Epithelial cell of proximal tubule (primary cell): ENCODE measurements at places on chromosomes 3 and 15. TPM values are rescaled to one million over a fixed set of nuclear protein-coding genes. Genes with fewer than 3 reads are reported as not detected.

DNA sequence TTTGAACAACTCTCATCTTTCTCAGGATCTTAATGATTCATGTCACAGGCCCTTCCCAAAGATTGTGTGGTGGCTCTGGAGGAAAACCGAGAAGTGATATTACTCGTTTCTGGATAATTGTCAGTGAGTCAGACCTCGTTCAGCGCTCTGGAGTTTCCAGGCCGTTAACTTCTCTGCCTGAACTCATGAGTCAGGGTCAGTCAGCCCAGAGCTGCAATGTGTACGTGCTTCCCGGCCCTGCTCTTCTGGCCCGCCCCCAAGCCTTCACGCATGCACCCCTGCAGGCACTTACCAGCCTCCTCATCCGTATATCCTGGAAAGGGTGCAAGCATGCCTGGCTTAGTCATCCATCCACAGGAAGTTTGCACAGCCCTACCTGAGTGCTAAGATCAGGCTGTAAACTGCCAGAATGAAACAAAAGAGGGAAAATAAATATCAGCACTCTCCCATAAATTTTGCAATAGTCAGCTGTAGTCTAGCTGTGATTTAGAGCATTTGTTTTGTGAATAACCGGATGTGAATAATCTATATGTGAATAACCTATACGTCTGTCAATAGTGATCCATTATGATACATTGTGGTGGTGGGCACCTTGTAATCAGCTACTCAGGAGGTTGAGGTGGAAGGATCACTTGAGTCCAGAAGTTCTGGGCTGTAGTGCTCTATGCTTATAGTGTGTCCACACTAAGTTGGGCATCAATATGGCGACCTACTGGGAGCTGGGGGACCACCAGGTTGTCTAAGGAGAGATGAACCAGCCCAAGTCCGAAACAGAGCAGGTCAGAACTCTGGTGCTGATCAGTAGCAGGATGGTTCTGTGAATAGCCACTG, 35.3 kb upstream of the SEMA4B start:
- peak; percentile 98 for DNase-seq

The ADAMTS9 gene
- total RNA-seq = 16.9 and 92.7 TPM in 2 replicates

DNA sequence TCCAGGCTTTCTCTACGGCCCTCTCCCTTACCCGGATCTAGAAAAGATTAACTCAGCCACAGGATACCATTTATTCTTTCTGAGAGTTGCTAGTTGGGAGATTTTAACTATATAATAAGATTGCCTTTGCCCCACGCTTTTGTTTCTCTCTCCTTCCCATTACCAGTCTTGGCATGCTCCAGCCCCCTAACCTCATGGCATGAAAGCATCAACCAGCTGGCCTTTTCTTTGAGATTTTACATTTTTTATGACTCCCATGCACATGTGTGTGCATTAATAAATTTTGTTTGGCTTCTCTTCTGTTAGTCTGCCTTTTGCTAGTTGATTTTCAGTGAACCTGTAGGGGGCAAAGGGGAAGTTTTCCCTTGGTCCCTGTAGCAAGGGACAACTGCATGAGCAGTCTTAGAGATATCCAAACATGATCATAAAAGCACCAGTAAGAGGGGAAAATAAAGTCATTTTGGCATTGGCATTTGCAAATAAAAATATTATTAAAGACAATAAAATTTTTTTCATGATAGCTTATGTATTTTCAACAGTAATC, 73.6 kb downstream of the OXSM start:
- DNase-seq = no peak

The CELF6 gene
- total RNA-seq = not detected in 2 replicates

The SPTBN5 gene
- 0.51 and 0.63 TPM in 2 replicates for total RNA-seq

- peak; percentile 32 for DNase-seq
Observed at GRCh38 chr3:39125841-39126500, 18.5 kb downstream of the TTC21A start.

GRCh38 chr3:114498539-114499370, 204.9 kb downstream of the TIGIT start:
- DNase-seq = no peak

The TOPAZ1 gene
- total RNA-seq = not detected in 2 replicates

The P4HTM gene
- 17.1 and 23.2 TPM in 2 replicates for total RNA-seq

- DNase-seq = no peak
Observed at GRCh38 chr3:33932010-33932764, 133.8 kb downstream of the PDCD6IP start.

- DNase-seq = no peak
Observed at GRCh38 chr3:21528291-21528995, 222.6 kb downstream of the ZNF385D start.

DNA sequence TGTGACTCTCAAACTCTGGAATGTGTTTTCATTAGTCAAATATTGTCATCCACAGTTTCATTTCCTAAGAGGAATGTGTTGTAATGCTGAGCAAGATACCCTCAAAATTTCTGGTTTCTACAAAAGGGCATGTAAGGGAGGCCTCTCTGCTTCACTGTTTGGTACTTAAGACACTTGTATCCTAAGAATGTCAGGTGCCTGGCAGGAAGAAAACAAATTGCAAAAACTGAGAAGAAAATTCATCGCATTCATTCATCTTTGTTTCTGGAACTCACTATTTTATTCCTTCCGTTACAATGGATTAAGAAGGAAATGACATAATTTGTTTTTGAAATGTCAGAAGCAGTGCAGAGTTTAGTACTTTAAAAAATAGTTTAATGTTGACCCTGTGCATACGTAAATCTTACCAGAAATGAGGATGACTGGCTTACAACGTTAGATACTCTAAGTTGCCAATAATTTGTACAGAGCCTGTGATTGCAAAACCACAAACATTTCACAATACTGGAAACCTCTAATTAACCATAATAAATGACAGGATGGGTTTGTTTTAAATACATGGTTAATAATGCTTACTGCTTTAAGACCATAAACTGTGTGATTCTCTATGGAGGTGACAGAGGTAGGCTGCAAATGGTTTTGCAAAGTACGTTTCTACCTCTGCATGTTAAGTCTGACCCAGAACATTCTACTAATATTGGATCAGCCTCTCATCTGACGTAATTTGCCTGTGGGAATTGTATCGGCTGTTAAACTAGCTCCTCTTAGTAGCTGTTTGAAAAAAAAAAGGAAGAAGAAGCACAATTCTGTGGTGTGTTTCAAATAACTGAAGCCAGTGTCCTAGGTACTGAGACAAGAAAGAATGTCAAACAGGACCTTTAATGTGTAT, 477.8 kb downstream of the RBMS3 start:
- peak; percentile 80 for DNase-seq

- no peak for DNase-seq
Observed at GRCh38 chr3:5026046-5026362, 46.8 kb downstream of the BHLHE40 start.

DNA sequence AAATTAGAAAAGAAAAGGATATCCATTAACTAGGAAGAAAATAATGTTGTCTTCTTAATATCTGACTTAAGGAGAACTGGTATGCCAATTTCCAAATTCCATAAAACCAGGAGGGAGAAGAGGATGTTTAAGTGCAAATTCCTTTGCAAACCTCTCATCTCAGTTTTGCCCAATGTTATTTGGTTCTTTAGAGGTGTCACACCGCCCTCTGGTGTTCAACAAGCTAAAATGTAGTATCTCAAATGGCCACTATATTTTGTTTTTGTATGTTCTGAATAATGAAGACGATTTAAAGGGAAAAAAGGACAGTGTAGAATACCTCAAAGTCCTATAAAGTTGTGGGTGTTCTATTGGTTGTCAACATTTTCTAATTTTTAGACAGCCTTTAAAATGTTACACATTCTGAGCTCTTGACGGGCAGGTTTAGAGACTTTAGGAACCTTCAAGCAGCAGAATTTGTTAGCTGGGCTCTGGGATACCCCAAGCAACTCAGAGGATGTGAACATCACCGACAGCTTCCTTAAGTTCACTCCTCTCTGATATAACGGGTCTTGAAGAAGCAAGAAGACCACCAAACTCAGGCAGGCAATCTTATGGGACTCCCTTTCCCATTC, 458.3 kb downstream of the MFSD1 start:
- DNase-seq = peak; percentile 30

- no peak for DNase-seq
Observed at GRCh38 chr3:43894176-43895049, 203.7 kb downstream of the ABHD5 start.

GRCh38 chr3:7700977-7701376, 800.6 kb upstream of the LMCD1 start:
- no peak for DNase-seq

The MKRN2OS gene
- 0.23 and 0.65 TPM in 2 replicates for total RNA-seq

GRCh38 chr3:10518506-10519150, 13.2 kb upstream of the ATP2B2 start:
- no peak for DNase-seq

GRCh38 chr15:42119446-42119760, 25.0 kb upstream of the PLA2G4D start:
- DNase-seq = no peak

GRCh38 chr15:47395076-47395475, 322.2 kb upstream of the SEMA6D start:
- no peak for DNase-seq

The TMEM158 gene
- 5.0 and 5.7 TPM in 2 replicates for total RNA-seq

- DNase-seq = no peak
Observed at GRCh38 chr3:127455541-127456450, 134.7 kb downstream of the TPRA1 start.

The IQCF5 gene
- total RNA-seq = not detected in 2 replicates

- DNase-seq = no peak
Observed at GRCh38 chr3:39056151-39056550, 4.3 kb downstream of the WDR48 start.

DNA sequence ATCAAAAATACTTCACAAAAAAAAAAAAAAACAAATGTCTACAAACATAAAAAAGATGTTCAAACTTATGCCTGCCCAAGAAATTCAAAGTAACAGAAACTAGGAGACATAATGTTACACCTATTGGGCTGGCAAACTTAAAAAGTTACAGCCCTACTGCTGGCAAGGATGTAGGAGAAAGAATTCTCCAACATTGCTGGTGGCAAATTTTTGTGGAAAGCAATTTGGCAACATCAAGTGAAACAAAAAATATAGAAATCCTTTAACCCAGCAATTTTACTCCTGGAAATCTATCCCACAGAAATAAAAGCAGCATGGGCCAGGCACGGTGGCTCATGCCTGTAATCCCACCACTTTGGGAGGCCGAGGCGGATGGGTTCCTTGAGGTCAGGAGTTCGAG, 73.2 kb downstream of the STAG1 start:
- DNase-seq = no peak

The GOLGA6A gene
- not detected in 2 replicates for total RNA-seq

GRCh38 chr3:120448756-120449155, 2.0 kb downstream of the FSTL1 start:
- no peak for DNase-seq

DNA sequence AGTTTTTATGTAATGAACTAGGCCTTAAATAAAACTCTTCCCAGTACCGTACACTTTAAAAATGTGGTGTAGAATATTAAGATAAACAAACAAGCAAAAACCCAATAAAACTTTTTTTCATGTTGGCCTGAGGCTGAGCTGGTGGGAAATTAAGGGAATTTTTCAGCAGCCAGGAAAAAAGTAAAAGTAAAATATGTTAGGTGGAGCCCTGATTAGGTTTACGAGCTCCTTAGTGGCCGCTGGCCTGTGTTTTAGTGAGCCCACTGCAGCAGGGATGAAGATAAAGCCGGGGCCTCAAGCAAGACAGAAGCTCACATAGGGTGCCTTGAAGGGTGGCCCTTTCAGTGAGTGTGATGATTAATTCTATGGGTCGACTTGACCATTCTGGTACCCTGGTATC, 16.1 kb upstream of the ARL14 start:
- DNase-seq = no peak

The CNTN3 gene
- 0.46 and 2.9 TPM in 2 replicates for total RNA-seq

- peak; percentile 62 for DNase-seq
Observed at GRCh38 chr15:73684581-73685455, 635 bp downstream of the CD276 start.

The ELP6 gene
- 37.1 and 49.3 TPM in 2 replicates for total RNA-seq

DNA sequence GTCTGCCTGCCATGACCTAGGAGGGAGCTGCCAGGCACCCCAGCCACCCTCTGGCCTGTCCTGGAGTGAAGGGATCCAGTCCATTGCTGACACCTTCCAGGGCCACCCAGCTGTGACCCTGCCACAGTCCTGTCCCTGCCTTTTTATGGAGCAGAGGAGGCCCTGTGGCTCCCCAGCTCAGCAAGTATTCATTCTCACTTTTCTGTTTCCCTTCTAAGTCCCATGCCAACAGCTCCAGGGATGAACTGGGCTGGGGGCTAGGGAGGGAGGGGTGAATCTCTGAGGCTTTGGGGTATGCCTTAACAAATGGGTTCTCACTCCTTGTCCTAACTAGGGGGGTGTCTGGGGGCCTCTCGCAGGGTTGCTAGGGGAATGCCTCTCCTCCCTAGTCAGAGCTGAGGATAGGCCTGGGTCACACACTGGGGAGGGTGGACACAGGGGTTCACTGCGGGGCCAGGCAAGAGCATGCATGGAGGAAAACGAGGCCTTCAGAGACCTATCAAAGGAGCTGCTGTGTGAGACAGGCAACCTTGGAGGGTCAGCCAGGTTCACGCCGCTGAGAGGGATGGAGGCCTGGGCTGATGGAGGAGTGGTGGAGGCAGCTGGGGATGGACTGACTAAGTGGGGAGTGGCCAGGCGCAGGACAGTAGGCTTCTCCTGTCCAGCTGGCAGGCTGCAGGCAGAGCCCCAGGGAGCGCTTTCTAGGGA, 31.8 kb downstream of the EPHB3 start:
- no peak for DNase-seq

The CCDC39 gene
- not detected in 2 replicates for total RNA-seq

The FGF7 gene
- total RNA-seq = 0.07 TPM in 1 of 2 replicates, not detected in the other

DNA sequence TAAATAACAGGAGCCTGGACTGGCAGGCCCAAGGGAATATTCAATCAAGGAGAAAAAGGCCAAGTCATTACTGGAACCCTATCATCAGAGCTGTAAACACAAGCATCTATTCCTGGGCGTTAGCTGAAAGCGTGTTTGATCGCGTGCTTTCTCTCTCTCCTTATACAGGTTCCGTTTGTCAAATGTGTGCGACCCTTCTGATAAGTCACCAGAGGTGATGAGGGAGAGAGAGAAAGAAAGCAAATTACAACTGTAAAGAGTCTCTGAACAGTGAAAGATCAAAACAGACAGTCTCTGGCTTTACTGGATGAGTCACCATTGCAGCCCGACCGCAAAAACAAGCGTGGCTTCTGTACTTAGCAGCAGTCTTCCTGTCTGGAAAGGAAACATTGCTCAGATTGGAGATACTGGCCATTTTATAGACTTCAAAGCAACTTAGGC, 39.5 kb upstream of the TPRG1 start:
- DNase-seq = peak; percentile 40

The CD200R1 gene
- total RNA-seq = not detected in 2 replicates
